ENCODE measurements at places on chromosomes 4 and X.
A peak's percentile ranks its signal among the peaks of the same experiment; 100 is the strongest.

- peak; percentile 74 for DNase-seq
These were observed 47.2 kb upstream of the MXRA5 start for GRCh38 chrX:3393581-3394111.

DNA sequence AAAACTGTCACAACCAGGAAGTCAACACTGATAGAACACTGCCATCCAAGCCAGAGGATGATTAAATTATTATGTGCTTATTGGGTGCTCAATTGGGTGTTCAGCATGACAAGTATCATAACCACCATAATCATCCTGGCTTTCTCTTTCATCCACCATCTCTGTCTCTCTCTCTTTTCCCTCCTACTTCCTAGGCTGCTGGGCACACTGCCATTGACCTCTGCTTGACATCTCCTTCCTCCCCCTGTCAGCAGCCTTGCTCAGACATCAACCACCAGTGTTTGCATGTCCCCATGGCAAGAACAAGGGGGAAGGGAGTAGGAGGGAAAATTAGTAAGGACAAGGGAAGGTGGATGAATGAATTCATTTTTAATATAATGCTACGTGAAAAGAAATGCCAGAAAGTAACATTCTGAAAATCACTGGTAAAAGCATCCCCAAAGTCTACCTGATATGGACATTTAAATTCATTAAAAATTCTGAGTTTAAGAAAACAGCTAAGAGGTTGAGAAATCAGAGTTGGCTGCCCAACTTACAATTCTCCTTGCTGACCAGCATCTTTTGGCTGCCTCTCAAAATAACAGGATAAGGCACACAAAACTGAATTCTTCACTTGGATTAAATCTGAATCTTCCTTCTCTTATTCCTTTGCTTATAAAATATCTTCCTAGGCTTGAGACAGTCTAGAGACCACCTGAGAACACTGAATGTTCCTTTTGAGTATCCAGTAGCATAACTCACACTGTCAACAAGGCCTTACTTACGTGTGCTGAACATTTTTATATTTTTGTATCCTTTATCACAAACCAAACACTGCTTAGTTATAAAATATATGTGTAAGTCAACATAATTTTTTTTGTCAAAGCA lies 48.5 kb downstream of the SNCA start:
- no peak for DNase-seq

- DNase-seq: no peak
These were observed 85.8 kb downstream of the ARHGAP6 start for GRCh38 chrX:11579636-11580600.

- DNase-seq: peak; percentile 98
These were observed 21.4 kb upstream of the AFAP1 start for GRCh38 chr4:7960790-7961655.

GRCh38 chrX:132001127-132001526 lies 22.0 kb upstream of the STK26 start:
- DNase-seq: no peak

DNA sequence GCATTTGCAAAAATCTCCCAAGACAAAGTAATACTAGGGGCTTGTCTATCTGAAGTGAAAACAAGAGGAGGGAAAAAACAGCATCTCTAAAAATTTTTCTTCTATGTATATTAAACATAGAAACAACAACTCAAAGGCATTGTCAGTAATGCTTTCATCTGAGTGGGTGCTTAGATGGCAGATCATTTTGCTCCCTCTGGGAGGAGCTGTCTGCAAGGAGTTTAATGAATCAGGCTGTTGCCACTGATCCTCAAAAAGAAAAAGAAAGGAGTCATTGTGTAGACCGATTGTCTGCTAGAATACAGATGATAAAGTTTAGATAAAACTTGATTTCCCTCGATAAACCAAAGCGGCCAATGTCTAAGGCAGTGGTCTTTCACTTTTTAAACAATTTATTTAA lies 49.7 kb upstream of the KLHL8 start:
- peak; percentile 16 for DNase-seq

GRCh38 chr4:108036213-108036612 lies 46.5 kb downstream of the HADH start:
- no peak for DNase-seq

DNA sequence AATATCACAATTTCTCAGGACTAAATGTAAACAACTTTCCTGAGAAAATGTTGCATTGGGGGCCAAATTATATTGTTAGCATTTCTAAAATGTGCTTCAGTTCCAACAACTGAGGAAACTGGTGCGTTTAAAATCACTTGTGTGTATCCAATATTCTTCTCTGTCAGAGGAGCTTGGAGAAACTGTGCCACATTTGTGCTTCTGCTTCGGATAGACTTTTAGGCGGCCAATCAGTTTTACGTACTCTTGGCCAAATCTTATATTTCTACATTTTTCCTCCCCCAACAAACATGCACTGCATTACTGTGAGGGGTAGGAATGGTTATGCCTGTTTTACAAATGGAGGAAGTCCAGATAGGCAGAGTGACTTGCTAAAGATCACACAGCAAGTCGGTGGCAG lies 27.4 kb upstream of the TRPC5OS start:
- DNase-seq: no peak

GRCh38 chr4:121139533-121140222 lies 24.4 kb downstream of the TNIP3 start:
- DNase-seq: no peak

DNA sequence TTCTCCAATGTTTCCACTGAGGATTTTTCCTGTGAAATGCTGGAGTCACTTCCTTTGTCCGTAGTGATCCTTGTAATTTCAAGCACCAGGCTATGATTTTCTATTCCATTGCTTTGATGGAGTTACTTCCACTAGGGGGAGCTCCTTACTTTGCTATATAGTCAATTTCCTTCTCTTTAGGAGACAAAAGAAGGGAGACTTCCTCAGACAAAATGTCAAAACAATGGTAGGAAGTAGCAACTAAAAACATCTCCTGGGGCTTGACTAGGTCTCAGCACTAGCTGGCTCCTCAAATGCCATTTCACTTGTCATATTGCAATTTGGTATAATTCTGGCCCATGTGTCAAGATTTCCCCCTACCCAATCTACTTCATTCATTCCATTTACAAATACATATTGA lies 24.1 kb downstream of the ZCCHC12 start:
- DNase-seq: peak; percentile 16
